Fibroblast of skin of back (primary cell): ENCODE measurements at places on chromosomes 16 and 17.

DNA sequence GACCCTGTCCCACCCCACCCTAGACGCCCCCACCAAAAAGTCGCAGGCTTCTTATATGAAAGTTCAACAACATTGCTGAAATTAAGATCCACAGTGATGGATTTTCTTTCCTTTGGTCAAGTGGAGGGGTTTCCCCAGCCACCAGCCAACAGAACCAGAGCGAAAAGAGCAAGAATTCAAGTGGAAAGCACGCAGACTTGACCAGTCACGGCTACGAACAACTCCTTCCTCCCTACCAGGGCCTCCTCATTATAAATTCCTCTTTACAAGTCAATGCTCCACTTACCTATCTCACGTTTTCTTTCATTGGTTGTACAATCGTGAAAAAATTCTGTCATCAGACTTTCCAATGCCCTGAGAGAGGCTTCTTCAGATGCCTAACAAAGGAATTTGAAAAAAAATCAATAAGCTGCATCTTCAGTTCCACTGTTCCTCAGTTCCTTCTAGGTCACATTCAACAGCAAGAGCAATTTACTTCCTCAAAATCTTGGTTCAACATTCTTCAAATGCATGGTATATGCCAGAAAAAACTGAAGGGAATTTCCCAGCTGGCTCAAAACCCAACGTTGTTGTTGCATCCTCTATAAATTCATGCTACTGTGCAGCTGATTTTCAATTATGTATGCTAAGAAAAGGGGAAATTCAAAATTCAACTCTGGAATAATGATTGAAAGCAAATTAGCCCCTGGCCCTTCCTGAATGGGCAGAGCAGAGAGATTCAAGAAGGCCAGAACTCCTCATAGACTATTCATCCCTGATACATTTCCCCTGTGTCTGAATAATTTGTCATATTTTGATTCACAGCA lies 30.9 kb downstream of the XPO6 start:
- DNase-seq, result peak; percentile 70

GRCh38 chr16:27879601-27880247 lies 183.8 kb downstream of the GSG1L start:
- no peak for DNase-seq

DNA sequence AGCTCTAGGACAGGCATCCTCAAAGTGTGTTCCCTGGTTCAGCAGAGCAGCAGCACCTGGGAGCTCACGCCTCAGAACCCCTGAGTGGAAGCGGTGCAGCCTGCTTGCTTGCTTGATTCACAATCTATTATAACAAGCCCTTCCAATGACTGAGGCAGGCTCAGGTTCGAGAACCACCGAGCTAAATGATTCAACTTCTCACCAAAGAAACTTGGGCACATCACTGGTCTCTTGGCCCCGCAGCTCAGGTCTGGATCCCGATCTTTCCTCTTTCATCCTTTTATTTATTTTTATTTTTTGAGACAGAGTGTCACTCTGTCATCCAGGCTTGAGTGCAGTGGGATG lies 24.5 kb downstream of the CLUH start:
- DNase-seq, result no peak

GRCh38 chr17:80421381-80422090 lies 6.6 kb downstream of the ENDOV start:
- DNase-seq, result no peak

DNA sequence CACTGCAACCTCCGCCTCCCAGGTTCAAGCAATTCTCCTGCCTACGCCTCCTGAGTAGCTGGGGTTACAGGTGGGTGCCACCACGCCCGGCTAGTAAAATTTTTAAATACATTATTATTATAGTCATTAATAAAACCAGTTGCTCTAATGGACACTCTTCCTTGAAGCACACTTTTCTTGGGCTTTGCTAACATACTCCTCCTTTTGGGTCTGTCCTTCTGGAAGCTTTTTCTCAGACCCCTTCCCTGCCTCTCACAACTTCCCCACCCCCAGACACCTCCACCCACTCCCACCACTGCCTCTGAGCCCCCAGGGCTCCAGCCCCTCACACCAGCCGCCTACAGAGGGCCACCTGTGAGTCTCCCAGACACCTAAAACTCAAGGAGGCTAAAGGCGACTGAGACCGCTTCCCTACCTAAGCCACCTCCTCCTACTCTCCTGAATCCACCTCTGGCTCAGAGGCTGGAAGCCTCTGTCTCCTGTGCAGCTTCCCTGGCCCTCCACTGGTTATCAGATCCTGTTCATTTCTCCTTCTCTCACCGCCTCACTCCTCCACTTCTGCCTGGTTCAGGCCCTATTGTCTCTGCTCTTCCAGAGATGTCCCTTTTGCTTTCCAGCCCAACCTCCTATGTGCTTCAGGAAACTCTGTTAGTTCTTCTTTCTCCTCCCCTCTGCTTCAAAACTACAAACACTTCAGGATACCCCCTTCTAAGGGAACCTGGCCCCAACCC lies 2.1 kb upstream of the CUEDC1 start:
- no peak for DNase-seq

- no peak for DNase-seq
Measured at GRCh38 chr16:71350821-71351557, 7.5 kb upstream of the CALB2 start.

GRCh38 chr16:71504901-71505300 lies 15.8 kb upstream of the ZNF19 start:
- DNase-seq, result no peak

DNA sequence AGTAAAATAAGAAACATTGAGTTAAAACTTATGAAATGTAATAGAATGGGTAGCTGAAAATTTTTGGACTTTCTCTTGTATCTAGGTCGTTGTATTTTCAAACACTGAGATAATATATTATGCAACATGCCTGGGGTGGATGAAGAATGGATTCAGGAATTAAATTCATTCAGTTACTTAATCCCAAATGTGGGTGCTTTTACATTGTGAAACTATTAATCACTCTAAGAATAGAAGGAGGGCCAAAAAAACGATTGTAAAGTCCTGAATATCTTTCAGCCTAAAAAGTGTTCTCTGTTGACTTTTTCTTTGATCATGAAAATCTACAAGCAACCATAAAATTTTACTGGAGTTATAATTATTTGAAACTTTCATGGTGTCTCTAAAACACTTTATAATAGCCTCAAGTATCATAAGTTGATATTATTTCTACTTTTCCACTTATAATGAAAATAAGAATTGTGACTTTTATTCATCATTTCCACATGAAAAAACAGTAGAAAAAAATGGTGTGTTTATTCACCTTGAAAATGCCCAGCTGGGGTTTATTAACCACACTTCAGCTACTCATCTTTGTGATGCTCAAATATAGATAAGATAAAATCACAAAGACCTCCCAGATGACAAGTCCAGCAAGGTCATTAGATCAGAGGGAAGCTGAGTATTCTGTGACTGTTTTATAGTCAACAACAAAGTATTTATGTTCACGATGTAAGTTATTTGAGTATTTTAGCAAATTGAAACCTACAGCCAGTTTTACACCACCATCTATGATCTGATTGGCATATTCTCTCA lies 619.9 kb upstream of the SOX9 start:
- DNase-seq, result peak; percentile 5

GRCh38 chr17:74649909-74650308 lies 26.4 kb upstream of the CD300E start:
- DNase-seq, result no peak

DNA sequence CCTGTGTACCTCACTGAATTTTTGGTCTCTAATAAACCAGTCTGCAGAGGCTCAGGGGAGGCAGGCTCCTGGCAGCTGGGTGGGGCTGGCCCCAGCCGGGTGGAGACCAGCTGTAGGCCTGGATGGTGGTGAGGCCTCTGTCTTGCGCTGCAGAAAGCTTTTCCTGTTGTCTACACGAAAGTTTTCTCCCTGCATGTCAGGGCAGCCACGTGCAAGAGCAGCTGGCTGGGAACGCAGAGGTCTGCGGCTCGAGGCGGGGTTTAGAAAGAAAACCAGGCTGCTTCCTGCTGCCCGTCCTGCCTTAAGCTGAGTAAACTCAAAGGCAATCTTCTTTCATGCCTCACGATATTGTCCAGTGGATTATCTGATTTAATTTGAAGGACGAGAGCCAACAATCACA lies 2.4 kb downstream of the SERPINF1 start:
- peak; percentile 73 for DNase-seq

DNA sequence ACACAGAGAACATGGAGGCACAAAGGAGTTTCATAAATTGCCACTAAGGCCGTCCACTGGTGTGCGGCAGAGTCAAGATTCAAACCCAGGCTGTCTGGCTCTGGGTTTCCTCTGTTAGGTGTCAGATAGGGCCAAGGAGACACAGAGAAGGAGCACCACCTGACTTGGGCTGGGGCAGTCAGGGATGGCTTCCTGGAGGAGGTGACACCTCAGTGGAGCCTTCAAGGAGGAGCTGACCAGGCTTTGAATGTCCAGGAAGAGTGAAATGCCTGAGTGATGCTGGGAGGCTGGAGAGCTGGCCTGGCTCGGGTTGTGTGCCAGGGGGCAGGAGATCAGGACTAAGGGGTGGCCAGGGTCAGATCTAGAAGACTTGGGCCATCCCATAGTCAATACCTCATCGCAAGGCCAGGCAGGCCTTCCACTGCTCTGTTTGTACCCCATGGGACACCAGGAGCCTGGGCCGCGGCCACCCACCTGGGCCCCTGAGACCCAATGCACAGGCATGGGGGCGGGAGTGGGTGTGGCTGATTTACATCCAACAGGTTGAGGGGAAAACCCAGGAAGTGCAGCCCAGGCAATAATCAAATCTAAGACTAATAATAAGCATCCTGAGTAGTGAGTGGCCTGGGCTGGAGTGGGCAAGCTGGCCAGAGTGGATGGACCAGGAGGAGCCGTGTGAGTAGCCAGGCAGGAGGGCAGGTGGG lies 73.7 kb downstream of the USP22 start:
- DNase-seq, result no peak

DNA sequence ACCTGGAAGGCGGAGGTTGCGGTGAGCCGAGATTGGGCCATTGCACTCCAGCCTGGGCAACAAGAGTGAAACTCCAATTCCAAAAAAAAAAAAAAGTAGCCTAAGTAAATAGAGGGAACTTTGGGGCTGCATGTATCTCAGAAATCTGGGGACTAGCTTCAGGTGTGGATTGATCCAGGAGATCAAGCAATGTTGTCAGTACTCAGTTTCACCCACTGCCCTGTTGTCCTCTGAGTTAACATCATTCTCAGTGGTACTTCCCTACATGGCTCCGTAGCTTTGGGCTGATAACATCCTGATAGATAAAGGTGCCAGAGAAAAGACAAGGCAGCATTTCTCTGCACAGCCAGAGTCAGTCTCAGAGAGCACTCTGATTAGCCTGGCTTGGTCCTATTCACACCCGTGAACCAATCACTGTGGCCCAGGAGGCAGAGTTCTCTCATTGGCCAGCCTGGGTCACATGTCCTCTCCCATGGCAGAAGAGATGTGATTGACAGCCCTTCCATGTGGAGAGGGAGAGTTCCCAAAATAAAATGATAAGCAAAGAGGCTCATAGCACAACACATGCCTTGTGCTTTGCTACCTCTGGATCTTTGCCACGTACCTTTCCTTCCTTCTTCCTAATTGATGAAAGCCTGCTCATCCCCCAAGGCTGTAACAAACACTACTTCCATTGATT lies 99.6 kb downstream of the ABCC1 start:
- DNase-seq, result no peak

GRCh38 chr17:11979795-11980194 lies 17.5 kb downstream of the ZNF18 start:
- DNase-seq, result no peak

DNA sequence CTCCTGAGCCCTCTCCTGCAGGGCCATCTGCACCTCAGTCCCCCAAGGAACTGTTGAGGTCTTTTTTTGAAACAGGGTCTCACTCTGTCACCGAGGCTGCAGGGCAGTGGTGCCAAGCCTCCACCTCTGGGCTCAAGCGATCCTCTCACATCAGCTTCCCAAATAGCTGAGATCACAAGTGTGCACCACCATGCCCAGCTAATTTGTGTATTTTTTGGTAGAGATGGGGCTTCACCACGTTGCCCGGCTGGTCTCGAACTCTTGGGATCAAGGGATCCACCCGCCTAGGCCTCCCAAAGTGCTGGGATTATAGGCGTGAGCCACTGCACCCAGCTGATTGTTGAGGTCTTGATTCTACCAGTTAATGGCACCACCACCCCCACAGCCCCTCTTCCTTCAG lies 27.9 kb upstream of the ENDOV start:
- no peak for DNase-seq

GRCh38 chr16:22970209-22970865 lies 156.4 kb downstream of the HS3ST2 start:
- no peak for DNase-seq

DNA sequence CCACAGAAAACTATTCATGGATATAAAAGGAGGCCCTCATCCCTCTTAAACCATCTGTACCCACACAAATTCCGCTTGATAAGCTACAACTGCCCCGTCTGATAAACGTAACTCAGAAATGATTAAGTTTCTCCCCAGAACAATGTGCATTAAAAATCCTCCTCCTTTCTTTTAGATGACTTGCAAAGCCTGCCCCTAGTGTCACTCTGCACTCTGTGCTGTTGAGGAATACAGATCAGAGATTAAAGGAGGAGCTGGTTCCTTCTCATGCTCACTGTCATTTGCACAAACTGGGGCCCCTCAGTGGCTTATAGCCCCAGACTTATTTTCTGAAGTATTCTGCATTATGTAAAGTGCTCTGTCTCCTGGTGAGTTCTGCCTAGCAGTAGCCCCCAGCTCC lies 33.3 kb downstream of the CDRT15 start:
- no peak for DNase-seq

DNA sequence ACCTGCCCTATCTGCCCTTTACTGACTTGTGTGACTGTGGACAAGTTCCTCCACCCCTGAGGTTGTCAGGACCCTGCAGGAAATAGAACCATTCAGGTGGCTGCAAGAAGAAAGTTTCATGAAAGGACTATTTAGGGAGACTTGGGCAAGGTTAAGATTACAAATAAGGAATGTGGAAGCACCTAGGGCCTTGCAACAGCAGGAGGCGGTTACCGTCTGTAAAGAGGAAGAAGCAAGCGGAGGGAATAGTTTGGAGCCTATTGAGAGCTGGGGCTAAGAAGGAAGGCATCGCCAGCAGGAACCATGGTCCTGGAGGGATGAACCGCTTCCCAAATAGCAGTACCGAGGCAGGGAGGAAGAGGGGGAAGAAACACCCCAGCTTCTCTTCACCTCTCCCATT lies 132.4 kb downstream of the PRKCB start:
- no peak for DNase-seq

DNA sequence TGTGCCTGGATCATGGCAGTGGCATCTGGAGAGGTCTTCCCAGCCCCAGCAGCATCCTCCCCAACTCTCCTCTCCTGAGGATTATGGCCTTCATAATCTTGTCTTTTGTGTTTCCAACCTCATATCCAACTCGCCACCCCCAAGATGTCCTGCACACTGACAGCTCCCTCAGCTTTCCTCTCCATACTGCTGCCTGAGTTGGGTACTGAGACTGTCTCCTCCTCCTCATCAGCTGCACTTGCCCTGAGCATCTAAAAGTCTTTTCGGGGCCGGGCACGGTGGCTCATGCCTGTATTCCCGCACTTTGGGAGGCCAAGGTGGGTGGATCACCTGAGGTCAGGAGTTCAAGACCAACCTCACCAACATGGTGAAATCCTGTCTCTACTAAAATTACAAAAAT lies 2.0 kb downstream of the CD300LB start:
- DNase-seq, result no peak

GRCh38 chr17:68459037-68459639 lies 1.8 kb upstream of the WIPI1 start:
- no peak for DNase-seq

- DNase-seq, result no peak
Measured at GRCh38 chr17:49848739-49849138, 870 bp upstream of the TAC4 start.
